ENCODE measurements at places on chromosomes 7 and 10.

- peak; percentile 71 for DNase-seq
Measured at GRCh38 chr10:31319602-31320549, 860 bp downstream of the ZEB1 start.

DNA sequence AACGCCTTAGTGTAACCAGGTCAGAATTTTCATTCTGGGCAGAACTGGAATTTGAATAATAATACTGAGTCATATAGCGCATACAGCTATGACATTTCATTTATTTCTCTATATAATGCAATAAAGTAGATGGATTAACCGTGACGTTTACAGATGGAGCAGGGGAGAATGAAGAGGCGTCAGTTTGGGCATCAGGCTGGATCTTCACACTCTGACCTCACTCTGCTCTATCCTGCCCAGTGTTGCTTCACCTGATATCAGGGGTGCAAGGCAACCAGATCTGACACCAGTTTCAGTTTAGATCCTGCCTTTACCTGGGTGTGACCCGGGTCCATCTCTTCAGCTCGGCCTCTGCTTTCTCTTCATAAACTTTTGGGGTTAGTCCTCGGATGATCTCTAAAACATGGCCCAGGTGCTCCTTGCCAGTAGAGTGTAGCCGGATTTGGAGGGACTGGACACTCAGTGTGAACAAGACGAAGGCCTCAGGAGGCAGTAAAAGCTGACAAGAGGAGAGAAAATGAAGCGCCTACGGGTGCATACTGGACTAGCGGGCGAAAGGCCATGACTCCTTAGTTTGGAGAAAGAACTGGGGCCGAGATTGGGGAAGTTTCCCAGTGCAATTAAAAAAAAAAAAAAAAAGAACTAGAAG lies 1.4 kb upstream of the ZYX start:
- DNase-seq = no peak

- DNase-seq = no peak
Measured at GRCh38 chr10:101054351-101054750, 7.4 kb upstream of the KAZALD1 start.

- no peak for DNase-seq
Measured at GRCh38 chr10:100823194-100823593, 77.8 kb downstream of the PAX2 start.

DNA sequence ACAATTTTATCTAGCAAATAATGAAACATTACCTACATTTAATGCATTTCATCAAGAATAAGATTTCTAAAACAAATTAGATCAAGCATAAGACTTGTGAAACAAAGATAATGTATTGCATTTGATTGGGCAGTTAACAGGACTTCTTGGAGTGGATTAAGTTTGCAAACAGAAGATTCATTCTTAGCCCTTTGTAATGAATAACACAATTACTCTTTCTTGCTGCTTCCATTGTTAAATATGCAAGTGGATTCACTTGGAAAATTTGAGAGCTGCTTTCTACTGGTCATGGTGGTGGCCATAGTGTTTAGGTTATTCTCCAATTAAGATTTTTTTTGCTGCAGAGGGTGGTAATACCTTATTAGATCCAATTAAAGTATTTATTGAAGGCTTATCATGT lies 6.0 kb downstream of the PPP1R9A start:
- DNase-seq = no peak

DNA sequence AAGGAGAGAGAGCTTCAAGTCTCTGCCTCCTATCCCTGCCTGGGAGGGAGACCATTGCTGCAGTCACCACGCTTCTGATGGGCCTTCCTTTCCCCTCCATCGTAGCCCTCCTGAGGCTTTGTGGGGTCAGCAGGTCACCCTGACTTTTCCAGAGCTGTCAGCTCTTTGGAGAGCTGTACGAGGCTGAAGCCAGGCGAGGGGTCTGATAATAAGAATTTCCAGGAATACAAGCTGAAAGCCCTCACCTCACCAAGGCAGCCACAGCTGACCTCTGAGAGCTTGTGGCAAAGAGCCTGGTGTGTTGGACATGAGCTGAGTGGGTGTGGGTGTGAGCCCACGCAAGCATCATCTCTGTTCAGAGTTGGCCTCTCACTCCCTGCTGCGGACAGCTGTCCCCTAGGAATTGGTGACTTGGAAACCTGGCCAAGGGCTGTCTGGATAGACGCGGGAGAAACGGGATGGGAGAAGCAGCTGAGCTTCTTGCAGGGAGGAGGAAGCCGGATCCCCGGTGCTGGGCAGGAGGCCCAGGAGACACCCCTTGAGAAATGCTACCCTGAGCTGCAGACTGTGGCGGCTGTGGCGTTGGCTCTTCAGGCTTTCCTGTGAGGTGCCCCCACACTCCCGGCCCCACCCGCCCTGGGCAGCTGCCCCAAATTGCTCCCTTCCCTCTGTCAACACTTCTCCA lies 122.1 kb upstream of the BTBD16 start:
- no peak for DNase-seq

DNA sequence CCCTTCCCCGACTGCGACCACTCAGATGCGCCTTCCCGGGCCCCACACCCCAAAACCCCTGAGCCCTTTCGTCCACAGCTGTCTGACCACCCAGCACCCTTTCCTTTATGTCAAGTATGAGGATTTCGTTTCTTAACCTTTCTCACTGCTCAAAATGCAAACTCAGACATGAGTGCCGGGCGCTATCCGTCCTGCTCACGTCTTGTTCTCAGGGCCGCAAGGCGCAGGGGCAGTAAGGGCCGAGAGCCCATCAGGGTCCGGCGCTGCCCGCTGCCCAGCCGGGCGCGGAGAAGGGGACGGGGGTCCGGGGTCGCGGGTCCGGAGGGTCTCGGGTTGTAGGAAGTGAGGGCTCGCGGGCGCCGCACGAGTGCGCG lies 670 bp upstream of the RBM33 start:
- DNase-seq = no peak

DNA sequence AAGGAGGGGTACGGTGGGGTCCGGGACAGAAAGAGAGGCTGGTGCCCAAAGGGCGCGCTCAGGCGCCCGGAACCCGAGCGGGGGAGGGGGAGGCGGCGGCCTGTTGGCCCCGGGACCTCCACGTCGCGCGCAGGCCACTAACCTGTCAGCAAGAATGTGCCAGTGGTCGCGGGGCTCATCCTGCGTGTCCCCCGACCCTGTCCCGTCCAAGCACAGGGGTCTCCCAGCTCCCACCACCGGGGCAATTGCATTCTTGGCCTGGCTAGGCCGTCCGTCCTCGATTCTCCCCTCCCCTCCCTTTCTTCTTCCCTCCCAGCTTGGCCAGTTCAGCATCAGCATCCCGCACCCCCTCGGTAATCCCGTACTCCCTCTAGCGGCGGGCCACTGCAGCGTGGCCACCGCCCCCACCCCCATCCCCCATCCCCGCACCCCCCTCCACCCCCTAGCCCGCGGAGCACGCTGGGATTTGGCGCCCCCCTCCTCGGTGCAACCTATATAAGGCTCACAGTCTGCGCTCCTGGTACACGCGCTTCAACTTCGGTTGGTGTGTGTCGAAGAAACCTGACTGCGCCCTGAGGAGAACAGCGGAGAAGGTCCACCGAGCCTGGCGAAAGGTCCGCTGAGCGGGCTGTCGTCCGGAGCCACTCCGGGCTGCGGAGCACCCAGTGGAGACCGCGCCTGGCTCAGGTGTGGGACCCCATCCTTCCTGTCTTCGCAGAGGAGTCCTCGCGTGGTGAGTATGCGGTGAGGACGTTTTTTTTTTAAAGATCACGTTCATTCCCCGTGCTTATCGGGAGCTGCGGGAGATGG lies at the start of gene SGCE:
SGCE (minus strand) TSS at position 286 of the 810 bp plus-strand sequence; CDS start at position 251, 35 bp downstream.
- peak; percentile 64 for DNase-seq

DNA sequence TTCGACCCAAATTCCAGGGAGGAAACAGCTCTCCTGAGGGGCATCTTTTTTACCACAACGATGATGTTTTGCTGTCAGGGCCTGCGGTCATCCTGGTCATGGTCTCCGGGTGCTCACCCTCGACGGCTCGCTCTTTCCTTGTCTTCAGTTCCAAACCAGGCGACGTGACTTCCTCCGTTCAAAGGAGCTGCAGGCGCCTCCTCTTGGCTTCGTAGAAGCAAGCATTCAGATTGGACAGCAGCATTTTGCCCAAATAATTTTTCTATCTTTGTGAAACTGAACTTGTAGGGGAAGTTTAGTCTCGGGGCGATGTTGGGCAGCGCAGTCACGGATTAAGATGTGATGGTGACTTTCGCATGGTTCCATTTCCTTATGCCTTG lies 208.9 kb downstream of the DNAJB6 start:
- DNase-seq = no peak

DNA sequence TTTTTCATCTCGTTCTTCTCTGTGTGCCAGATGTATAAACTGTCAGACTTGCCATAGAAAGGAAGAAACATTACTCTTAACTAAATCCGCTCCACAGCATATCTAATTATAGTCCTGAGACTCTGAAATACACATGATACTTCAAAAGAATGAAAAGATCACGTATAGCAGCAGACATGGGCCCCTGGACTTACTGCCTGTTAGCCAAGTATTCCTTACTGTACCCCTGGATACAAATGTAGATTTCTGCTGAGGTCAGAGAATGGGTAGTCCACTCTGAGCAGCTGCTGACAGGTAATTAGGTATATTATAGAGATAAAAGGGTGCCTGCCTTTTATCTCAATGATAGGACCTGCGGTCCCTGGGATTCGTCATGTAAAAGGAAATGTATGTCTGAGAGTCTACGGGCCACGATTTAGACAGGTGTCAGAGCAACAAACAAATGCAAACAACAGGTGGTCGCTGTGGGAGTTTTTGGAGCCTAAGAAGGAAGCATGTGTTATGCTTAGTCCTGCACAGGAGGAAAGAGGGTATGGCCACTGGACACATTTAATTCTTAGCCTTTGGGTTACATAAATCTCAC lies 69.4 kb downstream of the VOPP1 start:
- no peak for DNase-seq

GRCh38 chr7:133822868-133823552 lies 304.1 kb upstream of the LRGUK start:
- DNase-seq = no peak

- DNase-seq = no peak
Measured at GRCh38 chr7:148162808-148163207, 427.8 kb upstream of the C7orf33 start.

DNA sequence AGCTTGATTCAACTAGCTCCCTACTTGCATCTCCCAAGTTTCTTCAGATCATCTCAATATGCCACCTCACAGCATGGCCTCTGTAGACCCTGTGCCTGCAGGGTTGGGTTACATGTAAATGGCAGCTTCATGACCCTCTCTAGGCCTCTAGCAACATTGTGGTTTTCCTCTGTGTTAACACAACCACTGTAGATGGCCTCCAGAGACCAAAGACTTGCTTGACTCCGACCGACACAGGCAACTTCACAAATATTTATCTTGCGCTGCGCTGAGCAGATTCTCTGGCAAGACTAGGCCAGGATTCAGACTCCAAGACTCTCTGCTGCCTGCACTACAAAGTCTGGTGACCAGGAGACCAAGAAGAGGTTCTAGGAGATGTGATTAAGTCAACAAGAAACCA lies 75.9 kb downstream of the CNOT4 start:
- DNase-seq = no peak

DNA sequence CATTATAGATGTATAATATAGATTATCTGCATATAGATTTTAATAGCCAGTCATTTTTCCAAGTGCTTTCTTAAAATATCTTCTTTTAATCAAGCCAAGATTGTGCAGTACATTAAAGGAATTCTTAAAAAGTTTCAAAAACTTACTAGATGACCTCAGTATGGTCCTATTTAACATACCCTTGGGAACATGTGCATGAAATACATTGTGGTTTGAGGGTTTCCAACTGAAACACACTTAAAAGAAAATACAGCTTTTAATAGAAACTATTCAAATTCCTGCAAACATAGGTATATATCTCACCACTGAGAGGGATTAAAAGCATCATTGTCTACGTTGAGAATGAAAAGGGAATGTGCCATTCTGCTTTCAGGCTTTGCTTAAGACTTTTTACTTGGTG lies 364.9 kb downstream of the SUGCT start:
- DNase-seq = no peak

GRCh38 chr7:150367677-150368095 lies 936 bp upstream of the REPIN1 start:
- DNase-seq = no peak

DNA sequence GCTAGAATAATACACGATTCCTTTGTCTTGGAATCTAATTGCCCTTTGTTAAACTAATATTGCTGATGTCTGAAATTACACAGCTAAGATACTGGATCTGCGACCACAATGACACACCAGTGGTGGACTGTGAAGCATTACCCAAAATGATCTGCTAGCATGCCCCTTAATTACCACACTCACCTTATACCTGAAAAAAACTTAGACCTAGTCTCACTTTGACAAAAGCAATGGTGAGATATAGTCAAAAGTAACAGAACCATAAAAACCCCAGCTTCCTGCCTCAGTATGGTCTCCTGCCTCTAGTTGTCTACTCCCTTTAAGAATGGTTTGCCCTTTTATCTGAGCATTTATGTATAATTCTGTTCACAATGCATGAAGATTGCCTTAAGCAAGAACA lies 20.8 kb upstream of the ERVW-1 start:
- no peak for DNase-seq

GRCh38 chr10:103353281-103353680 lies 2.3 kb upstream of the PCGF6 start:
- DNase-seq = no peak

GRCh38 chr10:35927990-35928488 lies 285.9 kb upstream of the FZD8 start:
- DNase-seq = no peak

DNA sequence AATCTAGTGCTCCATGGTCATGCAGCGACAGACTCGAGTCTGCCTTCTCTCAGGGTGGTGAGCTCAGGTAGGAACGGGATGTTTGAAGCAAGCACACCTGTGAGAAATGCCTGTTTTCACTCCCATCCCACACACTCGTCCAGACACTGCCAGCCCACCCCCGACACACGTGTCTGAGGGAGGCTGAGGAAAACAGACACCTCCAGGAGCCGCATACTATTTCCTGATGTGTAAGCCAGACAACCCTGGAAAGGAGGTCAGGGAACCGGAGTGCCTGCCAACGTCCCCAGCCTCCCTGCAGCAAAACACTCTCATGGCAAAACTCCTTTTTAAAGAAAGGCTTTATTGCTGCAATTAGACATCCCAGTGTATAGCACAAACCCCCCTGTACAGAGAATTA lies 80.2 kb downstream of the ALOX5 start:
- DNase-seq = no peak

DNA sequence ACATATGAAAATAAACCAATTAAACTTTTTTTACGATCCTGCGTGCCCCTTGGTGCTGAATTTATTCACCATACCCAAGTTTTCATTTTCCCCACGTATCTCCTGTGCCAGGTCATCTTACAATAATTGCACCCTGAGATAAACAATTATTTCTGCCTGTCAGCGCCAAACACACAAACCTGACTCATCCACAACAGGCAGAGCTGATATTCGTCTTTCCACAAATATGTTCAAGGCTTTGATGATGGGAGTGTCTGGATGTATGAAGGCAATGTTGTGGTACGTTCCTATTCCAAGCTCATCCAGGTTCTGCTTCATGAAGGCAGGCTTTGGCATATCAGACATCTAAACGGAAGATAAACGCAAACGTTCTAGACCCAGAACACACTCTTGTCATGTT lies 45.8 kb upstream of the RHEB start:
- no peak for DNase-seq

DNA sequence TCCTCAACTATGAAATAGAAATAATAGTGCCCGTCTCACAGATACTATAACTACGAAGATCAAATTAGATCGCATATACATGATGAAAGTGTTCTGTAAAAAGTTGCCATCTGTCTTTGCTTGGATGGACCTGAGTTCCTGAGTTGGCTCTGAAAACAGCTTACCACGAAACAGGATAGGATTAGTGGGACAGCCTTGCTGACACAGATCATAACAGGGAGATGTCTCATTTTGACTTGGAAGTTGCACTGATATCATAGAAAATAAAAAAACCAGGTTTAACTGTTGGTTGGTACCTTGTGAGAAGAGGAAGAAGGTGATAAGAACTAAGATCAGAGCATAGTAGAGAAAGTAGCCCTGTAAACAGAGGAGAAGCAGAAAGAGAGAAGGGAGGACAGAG lies 79.3 kb upstream of the AGBL3 start:
- DNase-seq = no peak

Data from activated naive CD4-positive, alpha-beta T cell treated with anti-CD3 and anti-CD28 coated beads for 36 hours (primary cell).